ENCODE measurements at places on chromosomes 5 and 9.

DNA sequence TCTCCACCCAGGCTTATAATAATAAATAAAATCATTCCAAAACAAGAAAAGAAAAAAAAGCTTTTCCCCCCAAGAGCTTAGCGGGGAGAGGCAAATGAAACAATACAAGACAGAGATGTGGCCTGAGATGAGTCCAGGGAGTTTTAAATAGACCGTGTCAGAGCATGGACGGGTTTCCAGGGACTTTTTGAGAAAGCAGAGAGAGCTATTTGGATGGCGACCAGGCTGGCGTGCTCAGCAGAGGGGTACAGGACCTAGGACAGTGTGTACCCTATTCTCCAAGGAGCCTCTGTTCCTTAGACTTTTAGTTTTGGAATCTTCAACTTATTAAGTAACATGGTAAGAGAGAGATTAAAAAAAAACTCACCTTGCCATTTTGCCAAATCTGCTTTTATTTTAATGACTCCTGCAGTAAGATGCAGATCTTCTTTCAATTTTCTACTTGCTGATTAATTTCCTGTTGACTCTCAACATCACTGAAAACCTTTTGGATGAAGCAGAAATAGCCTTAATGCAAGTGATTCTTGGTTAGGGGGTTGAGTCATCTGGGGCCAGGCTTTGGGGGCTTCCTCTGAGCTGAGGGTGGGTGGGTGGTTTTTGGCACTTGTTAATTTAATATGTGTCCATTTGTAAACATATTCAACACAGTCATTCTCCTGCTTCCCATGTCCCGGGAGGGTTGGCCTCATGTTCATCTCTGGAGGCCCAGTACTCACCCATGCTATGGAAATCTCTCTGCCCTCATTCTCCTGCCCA lies 49.6 kb upstream of the OSMR start:
- DNase-seq, result no peak
- no peaks in the 10 kb centered on the region for H3K27me3 ChIP-seq
- H3K4me3 ChIP-seq, result no peak overlapping the region

DNA sequence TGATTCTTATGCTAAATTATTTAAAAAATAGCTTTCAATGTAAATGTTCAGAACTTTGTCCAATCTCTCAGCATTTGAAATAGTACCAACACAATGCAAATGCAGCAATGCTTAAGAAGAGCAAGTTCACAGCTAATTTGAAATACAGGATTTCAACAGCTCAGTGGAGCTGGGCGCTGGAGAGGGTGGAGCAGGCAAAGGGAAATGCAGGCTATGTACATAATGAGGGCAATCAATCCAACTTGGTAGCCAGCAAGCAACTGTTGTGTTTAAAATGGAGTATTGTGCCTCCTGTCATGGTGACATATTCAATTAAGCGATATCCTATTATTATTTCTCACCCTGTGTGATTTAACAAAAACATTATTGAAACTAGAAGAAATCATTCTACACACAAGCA lies 568.8 kb downstream of the PSAT1 start:
- peaks cover 25% of the 10 kb centered on the region for H3K4me1 ChIP-seq
- peak overlapping the region; percentile 87 for H3K27ac ChIP-seq
- H3K27me3 ChIP-seq, result no peaks in the 10 kb centered on the region
- DNase-seq, result no peak

GRCh38 chr5:80937584-80938356 lies 22.4 kb upstream of the RASGRF2 start:
- H3K36me3 ChIP-seq, result no peaks in the 10 kb centered on the region
- peaks cover 6% of the 10 kb centered on the region for H3K4me1 ChIP-seq
- no peak overlapping the region for H3K27ac ChIP-seq
- no peaks in the 10 kb centered on the region for H3K27me3 ChIP-seq
- H3K4me3 ChIP-seq, result no peak overlapping the region
- peak; percentile 12 for DNase-seq

- H3K36me3 ChIP-seq, result peaks cover 29% of the 10 kb centered on the region
- H3K4me1 ChIP-seq, result peaks cover 5% of the 10 kb centered on the region
- no peak overlapping the region for H3K4me3 ChIP-seq
- no peak overlapping the region for H3K27ac ChIP-seq
These were observed 4.9 kb downstream of the HMGCR start for GRCh38 chr5:75341934-75342333.

DNA sequence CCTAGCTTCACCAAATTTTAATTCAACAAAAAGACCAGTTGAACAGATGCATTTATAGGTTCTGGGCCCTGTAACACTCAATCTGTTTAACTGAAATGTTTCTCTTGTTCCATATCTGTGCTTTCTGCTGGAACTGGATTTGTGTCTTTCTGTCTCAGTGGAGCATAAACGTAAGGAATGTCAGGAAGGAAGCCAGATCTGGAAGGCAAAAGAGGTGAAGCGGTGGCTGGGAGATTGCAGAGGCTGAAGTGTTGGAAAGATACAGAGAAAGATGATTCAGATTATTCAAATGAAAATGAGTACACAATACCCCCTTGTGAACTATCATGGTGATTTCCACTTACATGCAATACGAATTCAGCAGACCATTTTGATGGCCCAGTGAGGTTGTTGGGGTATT lies 406.8 kb downstream of the BRINP1 start:
- H3K36me3 ChIP-seq, result no peaks in the 10 kb centered on the region
- no peaks in the 10 kb centered on the region for H3K4me1 ChIP-seq
- no peak overlapping the region for H3K4me3 ChIP-seq
- H3K27ac ChIP-seq, result no peak overlapping the region
- no peaks in the 10 kb centered on the region for H3K27me3 ChIP-seq

DNA sequence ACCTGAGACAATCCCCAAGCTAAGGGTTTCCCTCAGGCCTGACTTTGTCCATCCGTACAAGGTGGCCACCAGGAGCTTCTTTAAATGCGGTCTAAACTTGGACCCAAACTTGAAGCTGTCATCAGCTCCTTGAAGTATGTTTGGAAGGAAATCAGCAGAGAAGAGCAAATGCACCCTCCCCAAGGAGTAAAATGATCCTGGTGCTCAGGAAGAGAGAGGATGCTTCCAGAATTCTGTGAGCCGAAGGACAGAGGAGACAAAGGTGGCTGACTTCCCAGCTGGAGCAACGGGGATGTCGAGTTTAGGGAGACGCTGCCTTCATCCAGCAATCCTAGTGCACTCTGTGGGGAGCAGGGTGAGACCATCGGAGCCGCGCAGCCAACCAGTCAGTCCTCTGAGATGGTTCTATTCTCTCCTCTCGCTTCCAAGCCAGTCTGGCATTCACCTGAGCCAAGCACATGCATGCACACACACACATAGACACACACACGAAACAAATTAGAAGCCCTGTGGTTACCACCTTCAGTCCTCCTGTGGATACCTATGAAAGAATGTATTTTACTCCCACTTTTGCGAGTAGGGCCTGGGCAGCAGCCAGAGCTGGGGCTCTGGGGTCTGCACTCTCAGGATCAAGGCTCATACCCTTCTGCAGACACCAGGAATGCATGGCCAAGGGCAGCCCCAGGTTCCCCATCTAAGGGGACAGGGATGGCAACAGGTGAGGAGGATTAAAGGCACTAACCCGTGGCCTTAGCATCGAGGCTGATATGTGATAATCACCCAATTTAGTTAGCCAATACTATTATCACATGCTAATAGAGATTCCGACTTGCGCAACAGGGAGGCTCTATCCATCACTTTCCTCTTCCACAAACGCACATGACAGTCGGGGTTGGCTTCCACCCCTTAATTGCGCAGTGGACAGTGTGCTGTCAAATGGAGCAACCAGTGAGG lies 75.8 kb downstream of the GTF3C4 start:
- H3K36me3 ChIP-seq, result no peaks in the 10 kb centered on the region
- H3K27ac ChIP-seq, result no peak overlapping the region
- no peak for DNase-seq
